ENCODE measurements at places on chromosomes 11 and 22. TPM values are rescaled to one million over a fixed set of nuclear protein-coding genes. Genes with fewer than 3 reads are reported as not detected.

The MS4A3 gene
- total RNA-seq: not detected

The OR51I2 gene
- not detected for total RNA-seq

The TUBA8 gene
- total RNA-seq: 23.2 TPM

The TOLLIP gene
- total RNA-seq: 40.9 TPM

The NFAM1 gene
- 2.6 TPM for total RNA-seq

The JAML gene
- 51.7 TPM for total RNA-seq

The HBG2 gene
- not detected for total RNA-seq

The MYRF gene
- total RNA-seq: 0.33 TPM

The SLC7A4 gene
- 4.4 TPM for total RNA-seq

The DUSP8 gene
- total RNA-seq: 0.22 TPM

The TREH gene
- total RNA-seq: not detected

The ASRGL1 gene
- total RNA-seq: 32.0 TPM

The C11orf91 gene
- not detected for total RNA-seq

The TYR gene
- not detected for total RNA-seq

The NUP50 gene
- 56.3 TPM for total RNA-seq

The OR52E8 gene
- total RNA-seq: not detected

The XKR3 gene
- not detected for total RNA-seq

The CASP5 gene
- total RNA-seq: not detected

The IL10RA gene
- 35.1 TPM for total RNA-seq

The GTSE1 gene
- total RNA-seq: 1.4 TPM

The SCGB1A1 gene
- not detected for total RNA-seq

The OR6A2 gene
- 0.33 TPM for total RNA-seq

The MAPK12 gene
- 3.7 TPM for total RNA-seq

The OR52N4 gene
- total RNA-seq: not detected

The SAA4 gene
- total RNA-seq: not detected

The MRGPRX3 gene
- not detected for total RNA-seq

The PRG3 gene
- total RNA-seq: not detected

The AMOTL1 gene
- 46.7 TPM for total RNA-seq

The TNNT3 gene
- 9.0 TPM for total RNA-seq

The TEX54 gene
- not detected for total RNA-seq

The GAB4 gene
- not detected for total RNA-seq

The FOLR2 gene
- total RNA-seq: 75.9 TPM

The FAM180B gene
- total RNA-seq: 2.2 TPM

The CABP4 gene
- total RNA-seq: 5.1 TPM

The CRYBA4 gene
- not detected for total RNA-seq

Data from subcutaneous adipose tissue (tissue), 4 donors.